ENCODE measurements at places on chromosomes 3 and 15.
A peak's percentile ranks its signal among the peaks of the same experiment; 100 is the strongest.

DNA sequence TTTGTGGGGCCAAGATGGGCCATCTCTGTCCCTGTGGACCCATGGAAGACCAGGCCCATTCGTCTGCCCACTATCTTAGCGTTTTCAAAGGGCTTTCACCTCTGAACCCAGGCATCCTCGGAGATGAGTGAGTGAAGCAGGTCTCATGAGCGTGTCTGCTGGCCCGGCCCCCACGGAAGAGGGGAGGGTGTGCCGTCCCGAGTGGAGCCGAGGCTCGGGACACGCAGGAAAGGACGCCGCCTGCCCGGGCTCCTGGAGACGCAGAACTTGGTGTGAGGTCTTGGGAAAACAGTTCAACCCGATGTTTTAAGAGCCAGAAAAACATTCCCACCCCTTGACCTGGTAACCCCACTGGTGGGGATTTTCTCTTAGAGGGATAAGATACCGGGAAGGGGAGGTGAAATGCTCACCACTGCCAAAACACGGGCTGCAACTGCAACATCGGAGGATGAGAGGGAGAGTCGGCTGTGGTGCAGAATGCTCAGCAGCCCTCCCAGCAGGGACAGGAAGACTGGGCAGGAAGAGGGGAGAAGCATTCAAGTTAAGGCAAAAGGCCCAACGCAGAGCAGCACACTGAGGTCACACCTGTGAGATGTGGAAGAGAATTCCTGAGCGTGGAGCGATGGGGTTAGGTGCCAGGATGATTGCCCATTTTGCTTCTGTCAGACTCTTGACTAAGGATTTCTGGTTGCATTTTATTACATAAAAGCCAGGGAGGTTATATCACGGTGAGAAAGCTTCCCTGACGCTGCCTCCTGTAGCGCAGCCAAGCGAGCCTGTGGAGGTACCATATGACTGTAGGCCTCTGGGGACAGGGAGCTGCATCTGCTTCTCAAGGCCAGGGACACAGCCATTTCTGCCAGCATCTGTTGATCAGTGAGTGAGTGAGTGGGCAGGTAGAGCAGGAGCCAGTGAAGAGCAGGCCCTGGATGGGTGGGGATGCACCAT is 14.1 kb upstream of the STAB1 start:
- DNase-seq = no peak

DNA sequence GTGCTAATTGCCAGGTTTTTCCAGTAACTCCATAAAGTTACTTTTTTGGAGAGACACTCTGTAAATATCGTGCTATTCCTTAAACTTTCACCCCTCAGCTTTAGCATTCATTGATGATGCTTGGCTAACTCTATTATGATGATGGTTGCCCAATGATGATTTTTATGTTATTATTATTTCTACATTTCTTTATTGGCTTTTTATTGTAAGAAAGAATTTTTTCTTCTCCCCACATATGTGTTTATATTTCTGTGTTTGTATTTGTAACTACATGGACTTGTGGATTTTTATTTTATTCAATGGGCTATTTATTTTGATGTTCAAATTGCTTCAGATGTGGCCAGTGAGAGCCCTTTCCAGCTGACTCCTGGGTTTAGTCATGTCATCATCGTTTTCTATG is 162.5 kb upstream of the BHLHE40 start:
- DNase-seq = no peak

- no peak for DNase-seq
These were observed 154.6 kb downstream of the LRTM1 start for GRCh38 chr3:54773271-54773670.

DNA sequence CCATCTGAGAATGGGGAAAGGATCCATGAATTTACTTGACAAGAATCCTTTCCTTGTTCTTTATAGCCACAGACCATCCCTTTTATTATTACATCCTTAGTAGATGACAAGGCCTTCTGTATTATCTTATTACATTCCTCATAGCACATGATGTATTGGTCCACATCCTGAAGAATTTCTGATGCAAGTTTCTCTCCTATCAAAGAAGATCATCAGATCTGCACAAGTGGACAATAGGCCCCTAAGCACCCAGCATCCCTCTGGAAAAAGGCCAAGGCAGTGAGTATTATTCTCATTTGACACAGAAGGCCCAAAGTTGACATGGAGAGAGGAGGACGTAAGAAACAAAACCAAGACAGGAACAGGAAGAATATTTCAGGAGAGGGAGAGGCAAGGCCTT is 31.4 kb downstream of the MYL3 start:
- DNase-seq = no peak

- DNase-seq = no peak
These were observed 10.1 kb upstream of the SETD5 start for GRCh38 chr3:9387322-9387655.

DNA sequence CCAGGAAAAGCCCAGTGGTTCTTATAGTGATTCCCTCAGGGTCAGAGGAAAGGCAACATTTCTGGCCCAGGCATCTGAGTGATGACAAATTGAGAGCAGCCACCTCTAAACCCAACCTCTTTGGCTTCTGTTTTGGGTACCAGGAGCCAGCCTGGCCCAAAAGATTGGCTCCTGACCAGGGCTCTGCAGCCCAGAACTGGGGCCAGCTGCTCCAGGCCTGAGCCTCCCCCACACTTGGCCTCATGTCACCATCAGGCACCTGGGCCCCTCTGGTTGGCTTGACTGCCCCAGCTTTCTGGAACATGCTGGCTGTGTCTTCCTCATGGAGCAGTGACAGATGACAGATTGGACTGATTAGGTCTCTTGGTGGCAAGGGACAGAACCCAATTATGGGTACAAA is 26.0 kb upstream of the HCN4 start:
- DNase-seq = no peak

- DNase-seq = no peak
These were observed 40.7 kb downstream of the KBTBD12 start for GRCh38 chr3:127955728-127956127.

- no peak for DNase-seq
These were observed 129.1 kb downstream of the TPRA1 start for GRCh38 chr3:127461286-127461910.

- no peak for DNase-seq
These were observed 147.3 kb upstream of the TRIM42 start for GRCh38 chr3:140530603-140531002.

DNA sequence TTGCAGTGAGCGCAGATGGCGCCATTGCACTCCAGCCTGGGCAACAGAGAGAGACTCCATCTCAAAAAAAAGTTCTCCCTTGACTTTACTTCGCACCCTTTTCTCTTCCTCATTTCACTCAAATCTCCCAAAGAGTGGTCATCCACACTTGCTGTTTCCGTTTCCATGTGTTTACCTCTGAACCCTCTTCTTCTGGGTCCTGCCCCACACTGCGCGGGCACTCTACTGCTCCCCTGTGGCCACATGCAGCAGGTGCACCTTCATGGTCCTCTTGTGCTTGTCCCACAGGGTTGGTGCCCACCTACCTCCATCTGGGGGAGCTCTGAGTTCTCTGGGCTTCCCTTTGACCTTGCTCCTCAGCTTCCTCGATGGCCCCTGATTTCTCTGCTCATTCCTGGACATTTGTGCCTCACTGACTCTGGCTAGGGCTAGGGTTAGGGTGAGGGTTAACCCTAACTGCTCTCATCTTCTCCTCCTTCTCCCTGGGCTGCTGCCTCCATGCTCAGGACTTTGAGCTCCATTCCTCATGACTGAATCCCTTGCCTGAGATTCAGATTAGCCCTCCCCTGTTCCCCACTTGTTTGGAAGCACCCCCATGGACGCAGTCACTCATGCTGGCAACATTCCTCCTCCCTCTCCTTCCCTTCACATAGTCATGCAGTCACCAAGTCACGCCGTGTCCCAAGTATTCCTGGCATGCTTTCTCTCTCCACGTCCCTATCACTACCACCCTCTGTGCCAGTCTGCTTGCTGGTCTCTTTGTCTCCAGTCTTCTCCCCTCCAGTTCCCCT is 26.6 kb upstream of the KY start:
- no peak for DNase-seq

- peak; percentile 6 for DNase-seq
These were observed 5.3 kb downstream of the TUBGCP4 start for GRCh38 chr15:43376017-43376705.
